Stimulated activated CD8-positive, alpha-beta memory T cell treated with anti-CD3 and anti-CD28 coated beads, Interleukin-7, amount 100 ng/mL, for 1 hour (primary cell): ENCODE measurements at places on chromosomes 12 and 14.

DNA sequence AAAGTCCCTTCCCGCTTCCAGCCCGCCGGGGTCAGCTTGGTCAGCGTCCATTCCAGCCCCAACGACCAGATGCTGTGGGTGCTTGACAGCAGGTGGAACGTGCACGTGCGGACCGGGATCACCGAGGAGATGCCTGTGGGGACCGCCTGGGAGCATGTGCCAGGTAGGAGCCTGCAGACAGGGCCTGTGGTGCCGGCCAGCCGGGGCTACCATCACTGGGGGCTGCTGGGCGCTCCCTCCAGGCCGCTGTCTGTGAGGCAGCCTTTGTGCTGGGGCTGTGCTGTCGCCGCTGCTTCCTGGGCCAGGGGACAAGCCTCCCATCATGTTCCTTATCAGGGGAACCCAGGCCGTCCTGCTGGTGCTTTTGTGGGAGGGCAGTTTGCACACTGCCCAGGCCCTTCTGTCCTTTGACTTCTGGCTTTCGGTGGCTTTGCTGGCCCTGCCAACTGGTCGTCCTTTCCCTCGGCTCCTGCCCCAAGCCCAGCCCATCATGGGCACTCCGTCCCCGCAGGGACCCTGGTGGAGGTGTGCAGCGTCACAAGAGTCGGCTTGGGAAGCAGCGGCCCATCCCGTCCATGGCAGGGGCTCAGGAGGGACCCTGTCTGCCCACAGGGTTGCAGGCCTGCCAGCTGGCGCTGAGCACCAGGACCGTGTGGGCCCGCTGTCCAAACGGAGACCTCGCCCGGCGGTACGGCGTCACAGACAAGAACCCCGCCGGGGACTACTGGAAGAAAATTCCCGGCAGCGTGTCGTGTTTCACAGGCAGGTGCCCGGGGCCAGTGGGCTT lies 12.4 kb downstream of the ANKRD9 start:
- no peak for DNase-seq

DNA sequence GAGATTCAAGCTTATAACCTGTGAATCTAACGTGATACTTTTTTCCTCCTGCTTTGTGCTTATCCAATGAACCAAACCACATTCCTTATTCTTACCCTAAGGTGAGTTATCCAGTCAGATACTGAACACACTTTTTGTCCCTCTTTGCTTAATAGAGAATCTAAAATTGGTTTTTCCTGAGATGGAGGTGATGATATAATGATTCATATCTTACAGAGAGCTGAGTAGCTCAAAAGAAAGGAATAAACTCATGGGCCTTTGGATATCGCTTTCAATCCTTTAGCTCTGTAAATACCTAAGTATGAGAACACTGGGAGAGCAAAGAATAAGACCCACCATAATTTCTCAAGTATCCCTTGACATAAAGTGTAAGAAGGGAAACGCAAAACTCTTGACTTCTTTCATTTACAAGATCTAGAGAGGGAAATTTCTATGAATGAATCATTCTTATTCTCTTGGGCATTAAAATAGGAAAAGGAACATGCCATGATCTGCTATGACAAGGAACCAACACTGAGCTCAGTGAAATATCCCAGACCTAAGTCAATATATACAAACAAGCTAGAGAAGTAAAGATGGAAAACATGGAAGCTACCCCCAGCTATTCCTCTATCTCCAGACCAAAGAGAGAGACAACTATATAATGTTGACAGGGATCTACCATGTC lies 81.8 kb upstream of the STAC3 start:
- no peak for DNase-seq

GRCh38 chr14:64110802-64111201 lies 183.4 kb downstream of the ESR2 start:
- no peak for DNase-seq

GRCh38 chr12:103515341-103515740 lies 19.6 kb upstream of the C12orf42 start:
- no peak for DNase-seq
